ENCODE measurements at places on chromosomes 6 and 20.

DNA sequence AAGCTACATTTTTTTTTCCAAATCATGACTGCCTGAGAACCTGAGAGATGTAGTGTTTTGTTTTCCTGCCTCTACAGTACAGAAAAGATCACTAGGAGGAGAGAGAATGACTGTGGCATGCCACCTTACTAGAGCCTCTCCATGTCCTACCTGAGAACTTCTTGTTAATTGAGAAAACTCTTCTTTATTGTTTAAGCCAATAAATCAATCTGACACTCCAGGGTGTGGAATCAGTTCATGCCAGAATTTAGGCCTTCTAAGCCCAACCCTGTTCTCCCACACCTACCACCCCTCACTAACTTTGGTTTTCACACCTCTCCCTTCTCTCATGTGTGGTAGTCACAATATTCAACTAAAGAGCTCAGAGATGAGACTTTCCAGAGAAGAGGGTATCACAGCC, 24.9 kb upstream of the BTN3A2 start:
- no peak for DNase-seq

DNA sequence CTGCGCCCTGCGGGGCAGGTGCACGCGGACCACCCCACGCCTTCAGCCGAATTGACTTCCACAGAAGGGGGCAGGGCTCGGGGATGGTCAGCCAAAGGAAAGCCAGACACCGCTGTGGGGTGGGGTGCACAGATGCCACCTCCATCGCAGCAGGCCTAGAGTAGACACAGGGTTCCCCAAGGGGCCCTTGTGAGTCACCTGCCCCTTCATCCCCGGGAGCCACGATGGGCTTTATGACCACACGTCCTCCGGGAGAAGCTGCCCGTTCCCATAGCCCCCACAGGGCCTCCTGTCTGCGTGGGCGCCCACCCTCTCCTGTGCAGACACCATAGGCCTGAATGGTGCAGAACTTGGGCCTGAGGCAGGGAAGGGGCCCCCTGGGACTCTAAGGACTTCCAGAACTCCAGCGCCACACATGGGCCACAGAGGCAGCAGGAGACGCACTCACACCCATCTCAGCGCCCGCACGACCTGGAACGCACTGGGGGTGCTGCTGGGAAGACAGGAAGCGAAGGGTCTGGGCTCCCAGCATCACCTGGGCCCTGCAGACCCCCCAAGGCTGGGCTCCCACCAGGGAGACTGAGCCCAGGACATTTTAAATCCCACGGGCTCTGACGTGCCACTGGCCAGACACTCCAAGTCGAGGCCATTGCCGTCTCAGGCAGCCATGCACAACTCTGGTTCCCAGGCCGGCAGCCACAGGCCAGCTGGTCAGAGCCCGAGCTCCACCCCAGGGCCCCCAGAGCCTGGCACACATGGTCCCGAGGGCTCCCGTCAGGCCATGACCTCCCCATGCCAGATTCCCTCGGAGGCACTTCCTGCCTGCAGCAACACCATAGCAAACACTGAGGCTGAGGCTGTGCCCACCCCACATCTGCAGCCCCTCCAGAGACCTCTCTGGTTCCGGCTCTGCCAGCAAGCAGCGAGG, 134.2 kb downstream of the DLL1 start:
- no peak for DNase-seq

GRCh38 chr6:158850807-158851115, 31.6 kb upstream of the EZR start:
- DNase-seq, result no peak

GRCh38 chr6:79391480-79391879, 145.8 kb downstream of the LCA5 start:
- DNase-seq, result no peak

DNA sequence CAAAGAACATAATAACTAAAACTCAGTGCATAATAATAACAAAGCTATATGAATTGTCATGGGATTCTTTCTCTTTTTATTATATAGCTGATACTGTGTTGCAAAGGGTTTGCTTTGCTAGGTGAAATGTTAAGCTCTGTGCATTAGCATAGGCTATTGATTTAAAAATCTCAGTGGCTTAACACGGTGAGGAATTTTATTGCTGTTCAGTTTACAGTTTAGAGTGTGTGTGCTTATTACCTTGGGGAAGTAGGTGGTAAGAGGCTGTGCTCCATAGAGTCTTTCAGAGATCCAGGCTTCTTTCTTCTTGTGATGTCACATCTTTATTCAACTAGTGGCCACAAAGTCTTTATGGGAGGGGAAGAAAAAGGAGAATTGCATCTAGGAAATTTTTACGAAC, 55.7 kb downstream of the LRRC1 start:
- no peak for DNase-seq

DNA sequence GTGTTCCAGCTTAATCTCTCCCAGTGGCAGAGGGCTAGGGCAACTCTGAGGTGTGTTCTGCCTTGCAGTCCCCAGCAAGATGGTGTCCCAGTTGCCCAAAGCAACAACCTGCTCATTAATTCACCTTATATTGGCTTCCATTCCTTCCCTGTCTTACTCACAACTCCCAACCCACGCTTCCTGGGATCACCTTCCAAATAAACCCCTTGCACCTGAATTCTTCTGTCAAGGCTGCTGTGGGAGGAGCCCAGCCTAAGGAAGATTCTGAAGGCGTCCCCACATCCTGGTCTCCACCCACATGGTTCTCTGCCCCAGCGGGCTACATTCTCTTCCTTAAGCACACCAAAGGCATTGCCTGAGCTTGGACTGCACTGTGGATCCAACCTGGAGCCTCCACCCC, 116.6 kb upstream of the MAFB start:
- DNase-seq, result no peak

DNA sequence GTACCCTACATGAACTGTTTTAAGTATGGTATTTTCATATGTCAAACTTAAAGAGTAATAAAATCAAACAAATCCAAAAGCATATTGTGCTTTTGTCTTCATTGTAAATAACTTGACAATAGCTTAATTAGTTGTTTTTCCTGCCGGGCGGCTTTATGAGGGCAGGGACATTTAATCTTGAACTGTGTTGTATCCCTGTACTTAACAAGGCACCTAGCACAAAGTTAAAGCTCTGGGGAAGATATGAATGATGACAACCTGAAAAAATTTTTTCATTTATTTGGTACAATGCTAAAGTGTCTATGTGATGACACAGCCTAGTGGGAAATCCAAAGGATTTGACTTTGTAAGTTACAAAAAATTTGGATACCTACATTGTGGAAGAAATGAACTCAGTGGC, 502 bp upstream of the HACE1 start:
- no peak for DNase-seq

DNA sequence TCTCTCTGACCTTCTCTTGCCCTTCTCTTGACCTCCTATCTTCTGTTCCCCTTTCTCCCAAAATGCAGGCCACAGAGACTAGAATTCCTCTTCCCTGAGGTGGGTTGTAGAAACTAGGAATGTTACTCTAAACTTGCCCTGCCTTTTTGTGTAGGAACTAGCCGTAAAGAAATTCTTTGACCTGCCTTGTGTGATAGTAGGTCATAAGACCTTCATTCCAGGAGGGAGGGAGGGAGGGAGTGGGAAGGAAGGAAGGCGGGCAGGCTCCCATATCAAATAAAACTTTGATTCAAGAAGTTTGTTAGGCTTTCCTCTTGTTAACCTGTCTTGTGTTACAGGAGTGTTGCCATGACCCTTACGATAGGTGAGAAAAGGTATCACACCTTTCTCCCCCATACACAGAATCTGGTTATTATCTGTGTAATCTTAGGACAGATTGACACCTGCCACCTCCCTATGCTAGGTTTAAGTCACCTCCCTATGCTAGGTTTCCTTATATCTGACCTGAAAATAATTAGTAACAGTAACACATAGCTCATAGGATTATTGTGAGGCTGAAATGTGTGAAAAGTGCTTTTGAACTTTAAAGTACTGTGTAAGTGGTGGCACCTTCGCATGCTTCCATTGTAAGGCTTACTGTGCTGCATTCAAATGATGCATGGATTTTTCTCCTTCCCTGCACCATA, 32.6 kb upstream of the FUCA2 start:
- no peak for DNase-seq

DNA sequence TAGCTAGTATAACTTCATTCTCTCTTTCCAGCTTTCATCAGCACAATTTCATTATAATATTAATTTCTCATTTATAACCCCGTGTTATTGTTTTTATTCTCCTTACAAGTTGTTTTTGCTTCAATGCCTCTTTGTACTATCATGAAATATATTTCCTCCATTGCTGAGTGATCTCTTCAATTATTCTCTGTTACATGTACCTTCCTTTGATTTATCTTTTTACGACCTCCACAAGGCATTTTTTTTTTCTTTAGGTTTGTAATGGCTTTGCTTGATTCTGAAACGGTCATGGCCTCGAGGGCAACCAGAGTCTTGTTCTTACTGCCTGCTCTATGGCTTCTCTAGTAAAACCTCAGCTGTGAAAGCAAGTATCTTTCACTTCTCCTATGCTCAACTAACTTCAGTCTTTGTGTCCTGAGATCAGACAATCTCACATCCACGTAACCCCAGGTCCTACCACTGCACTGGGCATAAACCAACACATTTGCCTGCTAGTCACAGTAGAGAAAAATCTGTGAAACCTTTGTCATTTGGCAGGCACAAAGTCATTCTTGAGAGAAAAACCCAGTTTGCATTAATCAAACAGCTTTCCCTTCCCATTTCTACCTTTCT, 119.9 kb downstream of the UST start:
- no peak for DNase-seq
